ENCODE measurements at places on chromosomes 4 and X.

DNA sequence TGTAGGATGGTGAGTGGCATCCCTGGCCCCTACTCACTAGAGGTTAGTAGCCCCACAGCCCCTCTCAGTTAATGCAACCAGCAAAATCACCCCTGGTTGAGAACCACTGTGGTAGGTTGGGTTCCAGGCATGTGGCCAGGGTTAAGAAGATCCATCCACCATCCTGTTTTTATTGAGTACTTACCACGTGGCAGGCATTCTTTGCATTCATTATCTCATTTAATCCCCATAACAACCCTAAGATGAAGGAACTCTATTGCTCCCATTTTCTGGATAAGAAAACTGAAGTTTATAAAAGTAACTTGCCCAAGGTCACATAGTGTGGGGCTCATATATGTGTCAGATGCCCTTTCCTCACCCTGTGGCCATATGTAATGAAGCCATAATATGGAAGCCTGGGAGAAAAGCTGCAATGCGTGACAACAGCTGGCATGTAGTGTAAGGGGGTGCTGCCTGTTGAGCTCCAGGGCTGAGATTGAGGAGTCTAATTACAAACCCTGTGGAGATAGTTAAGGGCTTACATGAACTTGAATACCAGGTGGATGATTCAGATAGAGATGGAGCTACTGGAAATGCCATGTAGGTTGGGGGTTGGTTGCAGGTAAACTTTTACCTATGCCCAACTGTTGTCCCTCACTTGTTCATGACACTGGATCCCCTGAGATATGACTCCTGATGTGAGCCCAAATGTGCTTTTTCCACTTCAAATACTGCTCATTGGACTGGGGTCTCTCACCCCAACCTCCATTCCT is 100.2 kb upstream of the PGRMC2 start:
- no peak for DNase-seq

DNA sequence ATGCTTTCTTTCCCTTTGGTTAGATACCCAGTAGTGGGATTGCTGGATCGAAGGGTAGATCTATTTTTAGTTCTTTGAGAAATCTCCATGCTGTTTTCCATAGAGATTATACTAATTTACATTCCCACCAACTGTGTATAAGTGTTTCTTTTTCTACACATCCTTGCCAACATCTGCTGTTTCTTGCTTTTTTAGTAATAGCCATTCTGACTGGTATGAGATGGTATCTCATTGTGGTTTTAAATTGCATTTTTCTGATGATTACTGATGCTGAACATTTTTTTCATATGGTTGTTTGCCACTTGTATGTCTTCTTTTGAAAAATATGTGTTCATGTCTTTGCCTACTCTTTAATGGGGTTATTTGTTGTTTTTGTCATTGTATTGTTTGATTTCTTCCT is 6.6 kb upstream of the AGA start:
- DNase-seq = no peak

GRCh38 chr4:14871676-14872430 is 130.4 kb upstream of the CPEB2 start:
- no peak for DNase-seq

DNA sequence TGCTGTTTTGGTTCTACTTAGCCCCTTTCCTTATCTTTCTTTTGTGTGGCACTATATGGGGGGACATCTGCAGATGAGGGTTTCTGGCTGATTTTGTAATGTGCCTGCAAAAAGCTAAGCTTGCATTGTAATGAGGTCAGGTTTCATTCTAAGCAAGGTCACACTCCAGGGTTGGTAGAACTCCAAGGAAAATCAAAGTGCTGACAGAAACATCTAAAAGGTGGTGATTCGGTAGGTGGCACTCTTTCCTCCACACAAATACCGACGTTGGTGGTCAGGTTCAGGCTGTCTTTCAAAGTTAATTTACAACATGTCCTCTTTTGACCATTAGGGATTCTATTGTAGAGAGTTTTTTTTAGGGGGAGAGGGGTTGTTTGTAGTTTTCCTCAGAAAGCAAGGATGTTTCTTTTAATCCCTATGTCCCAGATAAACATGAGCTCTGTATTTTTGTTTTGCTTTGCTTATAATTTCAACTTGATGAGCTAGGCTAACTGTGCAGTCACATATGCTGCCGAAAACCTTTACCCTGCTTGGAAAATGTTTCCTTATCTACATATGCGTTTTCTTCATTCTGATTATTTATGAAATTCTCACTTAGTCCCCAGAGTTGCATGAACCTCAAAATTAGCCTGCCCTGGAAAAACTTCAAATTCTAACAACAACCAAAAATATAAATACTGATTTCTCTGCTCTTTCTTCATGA is 434.2 kb downstream of the PPARGC1A start:
- no peak for DNase-seq

GRCh38 chrX:3627594-3627993 is 85.9 kb downstream of the PRKX start:
- no peak for DNase-seq

DNA sequence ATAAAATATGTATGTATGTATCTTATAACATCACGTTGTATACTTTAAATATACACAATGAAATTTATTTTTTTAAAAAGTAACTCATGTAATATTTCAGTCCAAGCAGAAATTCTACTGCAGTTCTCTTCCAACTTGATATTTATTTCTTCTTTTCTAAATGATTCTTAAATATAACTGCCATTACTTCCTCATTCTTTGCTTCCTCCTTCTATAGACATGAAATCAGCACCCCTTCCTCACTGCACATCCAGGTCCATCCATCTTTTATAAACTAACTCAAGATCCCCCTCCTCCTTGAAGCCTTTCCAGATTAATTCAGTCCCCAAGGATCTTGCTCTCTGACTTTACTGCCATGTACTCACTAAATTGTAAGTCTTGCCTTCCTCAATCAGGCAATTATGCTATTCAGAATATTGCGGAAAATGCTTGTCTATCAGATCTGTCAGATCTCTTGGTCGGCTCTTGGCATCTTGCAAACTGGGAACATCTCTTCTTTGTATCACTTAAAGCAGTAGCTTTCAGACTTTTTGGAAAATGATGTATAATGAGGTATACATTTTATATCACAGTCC is 3.7 kb downstream of the GPRIN3 start:
- DNase-seq = no peak

GRCh38 chr4:181855307-181855706 is 387.9 kb upstream of the TENM3 start:
- no peak for DNase-seq

DNA sequence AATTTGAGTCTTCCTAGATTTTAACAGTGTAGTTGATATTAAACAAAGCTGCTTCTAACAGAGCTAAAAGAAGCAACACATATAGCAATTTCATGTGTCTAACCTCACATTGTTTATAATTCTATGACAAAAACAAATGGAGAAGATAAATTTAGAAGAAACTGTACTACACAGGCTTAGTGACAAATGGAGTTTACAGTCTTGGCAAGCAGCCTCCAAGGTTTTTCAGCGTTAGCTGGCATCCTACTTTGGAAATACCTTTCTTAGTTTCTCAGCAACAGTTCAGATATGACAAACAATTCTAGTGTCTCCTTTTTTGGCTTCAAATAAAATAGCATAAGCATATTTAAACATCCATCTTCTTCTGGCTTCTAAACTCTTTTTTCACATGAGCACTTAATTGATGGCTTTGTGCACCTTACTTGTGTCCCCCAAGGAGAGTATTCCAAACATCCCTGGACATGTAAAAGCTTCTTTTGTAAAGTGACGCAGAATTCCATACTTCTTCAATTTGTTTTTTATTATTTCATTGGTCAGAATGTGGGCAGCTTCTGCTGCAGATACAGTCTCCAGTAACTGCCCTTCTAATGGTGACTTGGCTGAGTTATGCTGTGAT is 249.8 kb downstream of the ANTXR2 start:
- no peak for DNase-seq

DNA sequence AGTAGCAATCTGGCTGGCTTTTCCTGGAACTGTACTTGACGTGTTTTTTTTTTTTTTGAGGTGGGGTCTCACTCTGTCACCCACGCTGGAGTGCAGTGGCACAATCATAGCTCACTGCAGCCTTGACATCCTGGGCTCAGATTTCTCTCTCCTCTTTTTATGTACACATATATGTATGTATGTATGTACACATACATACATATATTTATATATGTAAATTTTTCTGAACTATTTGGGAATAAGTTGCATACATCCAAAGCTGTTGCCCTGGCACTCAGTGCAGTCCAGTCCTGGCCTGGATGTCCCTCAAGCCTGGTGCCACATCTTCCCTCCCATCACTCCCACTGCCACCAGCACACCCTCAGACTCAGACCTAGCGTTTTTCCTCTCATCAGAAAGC is 89.0 kb upstream of the SHISA3 start:
- no peak for DNase-seq

DNA sequence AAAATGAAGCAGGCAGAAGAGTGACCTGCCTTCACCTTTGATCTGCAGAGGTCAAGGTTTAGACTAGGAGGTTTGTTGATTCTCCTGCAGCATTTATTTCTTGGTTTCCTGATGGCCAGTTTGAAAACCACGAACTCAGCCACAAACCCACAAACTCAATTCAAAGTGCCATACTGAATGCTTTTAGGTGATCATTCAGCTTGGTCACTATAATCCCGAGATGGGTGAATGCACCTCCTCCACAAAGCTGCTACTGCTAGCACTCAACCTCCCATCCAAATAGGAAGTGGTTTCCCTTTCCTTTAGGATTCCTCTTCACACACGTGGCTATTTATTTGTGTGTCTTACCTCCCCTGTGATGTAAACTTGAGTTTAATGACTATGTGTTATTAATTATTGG is 225.2 kb downstream of the MID1 start:
- DNase-seq = no peak

All from activated gamma-delta T cell (primary cell).